CD14-positive monocyte (primary cell): ENCODE measurements at places on chromosomes 13 and 19. TPM values are rescaled to one million over a fixed set of nuclear protein-coding genes. Genes with fewer than 3 reads are reported as not detected.

Gene ZNF625
- polyA plus RNA-seq = 0.04 TPM in 1 of 2 replicates, not detected in the other

Gene IRGC
- polyA plus RNA-seq = not detected in 2 replicates

Gene RPS16
- 1,038 TPM for polyA plus RNA-seq

Gene TDRD3
- 1.9 and 4.7 TPM in 2 replicates for polyA plus RNA-seq

Gene MADCAM1
- polyA plus RNA-seq = not detected

Gene ZNF738
- polyA plus RNA-seq = 3.5 TPM

Gene ICAM5
- 0.21 TPM for polyA plus RNA-seq

Gene SRRM5
- not detected for polyA plus RNA-seq

Gene NOP53
- 70.4 TPM for polyA plus RNA-seq

Gene ZNF439
- polyA plus RNA-seq = 0.31 TPM

Gene DMPK
- polyA plus RNA-seq = not detected

Gene PDX1
- polyA plus RNA-seq = not detected

Gene ELANE
- polyA plus RNA-seq = 1.3 TPM

Gene BRME1
- 0.28 TPM for polyA plus RNA-seq

Gene GAPDHS
- not detected in 2 replicates for polyA plus RNA-seq

Gene C13orf46
- 0.05 TPM for polyA plus RNA-seq

Gene PINLYP
- polyA plus RNA-seq = 1.3 TPM

Gene CLEC11A
- polyA plus RNA-seq = 8.2 TPM

Gene PSG11
- not detected for polyA plus RNA-seq

Gene PSG1
- polyA plus RNA-seq = not detected

Gene C19orf85
- not detected in 2 replicates for polyA plus RNA-seq

Gene ZIC2
- not detected in 2 replicates for polyA plus RNA-seq

Gene POGLUT2
- polyA plus RNA-seq = not detected

Gene YJU2
- polyA plus RNA-seq = 19.3 and 27.3 TPM in 2 replicates

Gene CGB1
- polyA plus RNA-seq = not detected

Gene SIGLEC5
- polyA plus RNA-seq = 12.6 TPM

Gene ZNF154
- polyA plus RNA-seq = 0.24 and 0.52 TPM in 2 replicates

Gene IGLON5
- not detected for polyA plus RNA-seq
